ENCODE measurements at places on chromosomes 4 and X.

GRCh38 chr4:108889696-108890483 is 127.0 kb upstream of the ETNPPL start:
- no peak for DNase-seq
- H3K27me3 ChIP-seq = peaks cover 3% of the 10 kb centered on the region
- H3K4me1 ChIP-seq = no peaks in the 10 kb centered on the region
- H3K36me3 ChIP-seq = no peaks in the 10 kb centered on the region
- no peak overlapping the region for H3K27ac ChIP-seq

DNA sequence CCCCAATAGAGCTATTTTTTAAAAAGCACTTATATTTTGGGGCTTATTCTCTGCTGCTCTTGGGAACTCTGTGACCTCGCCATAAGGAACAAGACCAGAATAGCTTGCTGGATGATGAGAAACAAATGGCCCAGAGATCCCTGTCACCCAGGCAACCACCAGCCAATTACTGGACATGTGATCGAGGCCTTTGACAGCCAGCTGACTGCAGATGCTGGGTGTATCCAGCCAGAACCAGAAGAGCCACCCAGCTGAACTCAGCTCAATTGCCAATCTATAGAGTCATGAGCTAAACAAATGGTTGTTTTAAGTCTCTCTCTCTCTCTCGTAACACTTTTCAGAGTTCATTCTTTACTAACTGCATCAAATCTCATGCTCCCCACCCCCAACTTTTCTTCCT is 24.4 kb upstream of the CITED1 start:
- H3K27ac ChIP-seq = no peak overlapping the region
- H3K36me3 ChIP-seq = no peaks in the 10 kb centered on the region
- no peak overlapping the region for H3K4me3 ChIP-seq
- no peak for DNase-seq
- no peaks in the 10 kb centered on the region for H3K27me3 ChIP-seq

GRCh38 chr4:168488869-168489274 is 8.0 kb upstream of the PALLD start:
- no peak overlapping the region for H3K27ac ChIP-seq
- H3K27me3 ChIP-seq = no peaks in the 10 kb centered on the region
- no peak overlapping the region for H3K4me3 ChIP-seq

- no peaks in the 10 kb centered on the region for H3K27me3 ChIP-seq
- H3K27ac ChIP-seq = no peak overlapping the region
- H3K36me3 ChIP-seq = no peaks in the 10 kb centered on the region
- no peak overlapping the region for H3K4me3 ChIP-seq
Observed at GRCh38 chr4:55553441-55554201, 6.9 kb upstream of the CLOCK start.
